ENCODE measurements at places on chromosomes 2 and 18.

DNA sequence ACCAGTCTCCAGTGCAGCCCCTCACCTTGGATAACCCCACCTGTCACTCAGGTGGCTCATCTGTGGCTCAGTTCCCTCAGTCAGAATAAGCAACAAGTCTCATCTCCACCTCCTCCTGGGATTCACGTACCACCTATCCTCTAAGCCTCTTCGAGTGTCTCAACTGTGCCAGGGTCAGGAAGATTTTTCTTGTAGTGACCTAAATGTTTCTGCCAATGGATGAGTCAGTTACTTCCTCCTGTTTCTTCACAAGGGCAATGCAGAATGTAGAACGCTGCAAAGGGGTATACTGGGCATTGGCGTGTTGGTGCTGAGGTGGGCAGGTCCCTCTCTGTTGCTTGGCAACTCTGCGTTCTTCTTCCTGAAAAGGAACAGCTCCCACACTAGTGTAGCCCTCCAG is 213.3 kb upstream of the CXCR4 start:
- no peak for DNase-seq

GRCh38 chr2:97849881-97850528 is 136.6 kb downstream of the ZAP70 start:
- DNase-seq = no peak

DNA sequence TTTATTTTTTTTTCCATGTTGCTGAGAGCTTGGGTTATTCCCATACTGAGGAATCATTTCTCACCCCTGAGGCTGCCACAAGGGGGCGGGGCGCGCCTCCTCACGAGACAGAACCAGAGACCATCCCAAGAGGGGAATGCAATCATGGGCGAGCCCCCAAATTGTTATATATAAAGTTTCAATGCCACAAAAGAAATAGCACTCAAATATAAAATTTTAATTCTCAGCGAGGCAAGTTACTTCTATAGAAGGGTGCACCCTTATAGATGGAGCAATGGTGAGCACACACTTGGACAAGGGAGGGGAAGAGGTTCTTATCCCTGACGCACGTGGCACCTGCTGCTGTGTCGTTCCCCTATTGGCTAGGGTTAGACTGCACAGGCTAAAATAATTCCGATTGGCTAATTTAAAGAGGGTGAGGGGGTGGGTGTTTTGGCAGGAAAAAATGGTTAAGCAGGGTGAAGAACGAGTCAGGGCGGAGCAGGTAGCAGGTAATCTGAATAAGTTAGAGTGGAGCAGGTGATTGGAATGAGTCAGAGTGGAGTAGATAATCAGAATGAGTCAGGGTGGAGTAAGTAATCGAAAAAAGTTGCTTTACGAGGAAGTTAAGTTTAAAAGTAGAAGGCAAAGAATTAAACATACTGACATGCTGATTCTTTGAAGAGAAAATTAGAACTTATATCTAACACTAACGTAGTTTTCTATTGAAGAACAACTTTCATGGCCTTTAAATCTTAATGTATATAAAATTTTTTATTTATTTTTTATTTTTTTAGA is 177.5 kb downstream of the MTCL1 start:
- no peak for DNase-seq

DNA sequence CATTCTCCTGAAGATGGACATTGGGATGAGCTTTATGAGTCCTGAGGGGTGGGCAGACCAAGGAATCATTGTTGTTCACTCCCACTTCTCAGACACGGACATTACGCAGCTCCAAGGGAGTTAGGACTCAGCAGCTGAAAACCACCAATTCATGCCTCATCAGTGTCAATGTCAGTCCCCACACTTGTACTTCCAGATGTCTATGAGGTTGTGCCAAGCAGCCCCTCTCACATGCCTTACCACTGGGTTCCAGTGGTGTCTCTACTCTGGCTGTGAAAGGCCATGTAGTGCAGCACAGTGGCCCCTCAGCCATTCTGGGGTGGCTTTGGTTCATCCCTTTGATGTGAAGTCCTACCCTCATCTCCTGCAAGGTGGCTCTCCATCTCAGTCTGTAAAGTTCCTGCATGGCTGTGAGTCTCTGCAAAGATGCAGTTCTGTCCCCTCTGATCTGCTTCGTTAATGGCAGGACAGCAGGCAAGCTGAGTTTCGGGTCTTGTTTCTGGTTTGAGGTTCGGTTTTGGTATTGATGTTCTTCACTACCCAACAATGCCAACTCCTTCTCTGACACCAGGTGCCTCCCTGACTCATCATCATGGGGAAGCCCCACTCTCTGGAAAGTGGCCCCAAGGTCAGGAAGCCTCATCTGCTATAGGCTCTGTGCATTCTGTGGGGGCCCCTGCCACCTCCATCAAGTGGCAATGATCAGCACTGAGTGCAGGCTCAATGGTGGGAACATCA is 14.0 kb upstream of the COL6A3 start:
- no peak for DNase-seq

- no peak for DNase-seq
These were observed 572.3 kb downstream of the PLCL1 start for GRCh38 chr2:198376677-198377076.

GRCh38 chr2:171509945-171510731 is 12.1 kb upstream of the CYBRD1 start:
- no peak for DNase-seq
